ENCODE measurements at places on chromosomes 2 and 18.

DNA sequence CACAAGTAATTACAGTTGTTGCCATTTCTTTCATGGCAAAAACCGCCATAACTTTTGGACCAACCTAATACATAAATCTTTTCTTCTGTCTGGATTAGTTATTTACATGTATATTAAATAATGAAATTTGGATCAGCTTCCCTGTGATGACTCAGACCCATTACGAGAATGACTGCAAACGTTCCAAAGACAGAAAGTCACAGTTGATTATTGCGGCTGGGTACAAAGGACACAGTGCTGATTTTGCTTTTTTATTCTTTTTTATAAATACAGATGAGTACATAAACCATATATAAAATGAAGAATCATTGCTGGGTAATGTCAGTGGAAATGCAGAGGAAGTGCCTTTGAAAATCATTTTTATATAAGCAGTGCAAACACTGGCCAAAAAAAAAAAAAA, 126.2 kb downstream of the TWIST2 start:
- no peak for DNase-seq

- no peak for DNase-seq
Measured at GRCh38 chr2:149894760-149895159, 307.2 kb upstream of the MMADHC start.

DNA sequence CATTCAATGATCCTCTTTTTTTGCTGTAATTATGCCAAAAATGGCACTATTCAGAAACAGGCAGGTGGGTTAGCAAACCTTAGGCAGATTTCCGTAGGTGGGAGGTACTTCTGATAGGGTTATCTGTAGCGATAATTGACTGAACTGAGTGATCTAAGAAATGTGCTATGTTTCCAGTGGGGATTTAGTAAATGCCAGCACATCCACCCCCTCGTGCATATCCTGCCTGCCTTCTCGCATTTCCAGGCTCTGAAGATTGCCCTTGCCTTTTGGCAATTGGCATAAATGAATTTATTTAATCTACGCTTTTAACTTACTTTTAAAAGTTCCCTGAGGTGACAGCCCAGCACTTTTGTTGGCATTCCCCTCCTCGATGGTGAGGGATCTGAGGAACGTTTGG, 576 bp upstream of the FSHR start:
- no peak for DNase-seq

GRCh38 chr2:19474128-19474527, 115.7 kb upstream of the OSR1 start:
- DNase-seq, result peak; percentile 8

- DNase-seq, result no peak
Measured at GRCh38 chr2:232880764-232881351, 10.8 kb downstream of the SNORC start.

DNA sequence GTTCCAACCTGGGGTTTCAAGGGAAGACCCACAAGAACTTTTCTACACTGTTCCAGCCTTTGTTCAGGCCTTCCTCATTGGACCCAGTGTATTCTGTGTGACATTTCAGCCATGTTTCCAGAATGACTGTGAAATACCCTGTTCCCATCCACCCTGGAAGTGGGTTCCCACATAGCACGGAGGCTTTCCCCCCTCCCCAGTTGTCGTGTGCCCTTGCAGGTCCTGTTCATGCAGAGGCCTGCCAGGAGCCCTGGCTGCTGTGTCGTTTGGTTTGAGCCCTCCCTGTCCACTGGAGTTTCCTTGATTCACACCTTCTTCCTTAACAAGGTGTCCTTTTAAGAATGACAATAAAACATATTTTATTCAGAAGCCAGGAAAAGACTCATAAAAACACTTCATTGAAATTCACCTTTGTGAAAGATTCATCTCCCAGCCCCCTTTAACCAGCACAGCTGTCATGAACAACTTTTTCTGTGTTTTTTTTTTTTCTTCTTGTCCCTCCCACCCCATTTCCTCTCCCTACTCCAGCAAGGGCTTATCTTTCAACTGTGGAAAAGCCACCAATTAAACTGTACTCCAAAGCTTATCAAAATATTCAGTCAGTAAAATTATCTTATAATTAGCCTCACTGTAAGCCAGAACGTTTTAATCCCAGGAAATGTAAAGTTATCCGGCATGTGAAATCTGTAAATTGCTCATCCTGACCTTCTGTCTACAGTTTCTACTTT, 106.4 kb downstream of the ACOXL start:
- DNase-seq, result no peak

DNA sequence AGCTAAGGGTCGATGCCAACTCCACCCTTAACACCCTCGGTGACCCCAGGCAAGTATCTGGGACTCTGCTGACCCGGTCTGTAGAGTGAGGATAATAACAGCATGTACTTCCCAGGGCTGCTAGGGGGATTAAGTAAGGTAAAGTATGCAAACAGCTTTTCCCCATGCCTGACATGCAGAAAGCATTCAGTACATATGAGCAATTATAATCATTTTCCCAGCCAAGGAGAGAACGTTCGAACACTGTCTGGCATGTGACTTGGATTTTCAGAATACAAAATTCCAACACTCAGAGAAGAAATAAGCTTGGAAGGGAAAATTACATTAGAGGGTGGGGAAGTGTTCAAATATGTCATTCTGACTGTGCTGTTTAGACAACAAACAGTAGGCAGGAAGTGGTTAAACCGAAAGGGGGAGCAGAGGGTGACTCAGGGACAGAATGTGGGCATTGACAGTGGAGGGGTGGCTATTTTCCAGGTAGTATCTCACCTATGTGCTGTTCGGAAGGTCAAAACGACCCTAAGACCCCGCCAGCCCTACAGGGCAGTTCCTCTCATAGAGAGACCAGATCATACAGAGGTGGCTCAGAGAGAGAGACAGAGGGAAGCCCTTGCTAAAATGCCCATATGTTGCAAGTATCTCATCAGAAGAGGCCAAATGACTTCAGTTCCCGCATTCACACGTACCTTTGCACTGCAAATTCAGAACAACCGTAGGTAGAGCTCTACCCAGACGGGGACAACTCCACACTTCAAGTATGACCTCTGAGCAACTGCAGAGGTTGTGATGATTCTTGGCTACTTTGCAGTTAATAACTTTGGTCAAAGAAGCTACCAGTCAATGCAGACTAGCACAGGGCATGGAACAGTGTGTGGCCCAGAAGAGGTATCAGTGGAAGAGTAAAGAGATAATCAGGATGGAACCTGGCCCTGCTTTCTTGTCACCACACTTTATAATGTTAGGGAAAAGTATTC, 14.8 kb downstream of the ASPRV1 start:
- DNase-seq, result peak; percentile 19

DNA sequence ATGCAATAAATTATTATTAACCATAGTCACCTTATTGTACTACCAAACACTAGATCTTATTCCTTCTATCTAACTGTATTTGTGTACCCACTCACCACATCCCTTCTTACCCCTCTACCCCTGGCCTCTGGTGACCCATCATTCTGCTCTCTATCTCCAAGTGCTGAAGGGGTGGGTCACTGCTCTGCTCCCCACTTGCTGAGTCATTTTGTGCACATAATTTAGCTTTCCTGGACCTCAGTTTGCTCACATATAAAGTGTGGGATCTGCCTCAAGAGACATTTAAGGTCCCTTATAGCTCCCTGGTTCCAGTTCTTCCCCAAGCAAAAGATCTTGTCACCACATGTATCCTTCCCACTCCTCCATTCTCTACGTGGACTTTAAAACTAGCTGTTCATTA, 169.4 kb downstream of the ZNF385B start:
- no peak for DNase-seq

DNA sequence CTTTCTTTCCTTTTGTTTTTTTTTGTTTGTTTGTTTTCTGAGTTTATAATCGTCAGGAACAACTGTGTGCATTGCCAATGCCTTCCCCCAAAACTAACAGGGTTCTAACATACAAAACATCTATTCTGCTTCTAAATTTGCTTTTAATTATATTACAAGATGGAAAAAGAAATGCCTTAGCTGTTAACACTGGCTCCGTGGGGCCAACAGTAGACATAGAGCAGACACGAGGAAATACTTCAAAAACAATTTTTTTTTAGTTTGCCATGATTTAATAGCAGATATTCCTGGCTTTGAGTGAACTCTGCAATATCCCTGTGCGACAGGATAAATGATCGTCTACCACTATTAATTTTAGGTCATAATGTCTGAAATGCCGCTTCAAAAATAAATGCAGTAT, 153.3 kb upstream of the HNRNPA3 start:
- DNase-seq, result no peak

DNA sequence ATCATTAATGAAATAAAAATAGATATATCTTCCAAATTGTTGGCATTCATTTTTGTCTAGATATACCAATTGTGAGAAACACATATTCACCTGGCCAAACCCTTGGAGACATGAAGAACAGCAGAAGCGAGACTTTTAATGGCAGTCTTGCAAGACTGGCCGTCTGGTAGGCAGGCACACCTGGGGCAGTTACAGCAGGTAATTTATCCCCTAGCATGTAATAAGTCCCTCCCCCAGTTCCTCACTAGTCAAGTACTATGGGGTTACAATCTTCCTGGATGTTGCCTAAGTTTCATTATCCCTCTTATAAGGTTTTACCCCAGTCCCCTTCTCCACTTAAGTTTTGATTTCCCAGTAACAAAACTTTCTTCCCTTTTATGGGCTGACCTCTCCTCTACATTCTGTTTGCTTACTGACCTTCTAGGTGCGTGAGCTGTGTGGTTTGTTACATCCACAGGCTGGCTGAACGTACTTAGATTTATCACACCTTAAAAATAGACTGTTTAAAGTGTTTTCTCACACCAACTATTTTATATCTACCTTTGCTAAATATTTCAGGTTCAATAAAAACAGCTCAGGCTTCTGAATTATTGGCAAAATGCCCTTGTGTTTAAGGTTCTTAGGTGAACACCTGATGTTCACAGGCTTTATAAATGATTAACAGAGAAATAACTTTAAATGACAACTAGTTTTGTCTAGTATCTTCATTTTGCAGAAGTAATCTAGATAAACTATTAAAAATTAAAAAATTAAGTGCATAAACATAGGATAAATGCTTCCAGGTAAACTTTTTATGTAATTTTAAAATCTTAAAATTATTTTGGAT, 365.0 kb upstream of the TFPI start:
- DNase-seq, result no peak

GRCh38 chr18:61556862-61557261, 223.6 kb downstream of the CDH20 start:
- no peak for DNase-seq

- no peak for DNase-seq
Measured at GRCh38 chr2:118388771-118389170, 300.5 kb downstream of the INSIG2 start.

GRCh38 chr18:61831071-61831470, 61.7 kb downstream of the RNF152 start:
- DNase-seq, result no peak

DNA sequence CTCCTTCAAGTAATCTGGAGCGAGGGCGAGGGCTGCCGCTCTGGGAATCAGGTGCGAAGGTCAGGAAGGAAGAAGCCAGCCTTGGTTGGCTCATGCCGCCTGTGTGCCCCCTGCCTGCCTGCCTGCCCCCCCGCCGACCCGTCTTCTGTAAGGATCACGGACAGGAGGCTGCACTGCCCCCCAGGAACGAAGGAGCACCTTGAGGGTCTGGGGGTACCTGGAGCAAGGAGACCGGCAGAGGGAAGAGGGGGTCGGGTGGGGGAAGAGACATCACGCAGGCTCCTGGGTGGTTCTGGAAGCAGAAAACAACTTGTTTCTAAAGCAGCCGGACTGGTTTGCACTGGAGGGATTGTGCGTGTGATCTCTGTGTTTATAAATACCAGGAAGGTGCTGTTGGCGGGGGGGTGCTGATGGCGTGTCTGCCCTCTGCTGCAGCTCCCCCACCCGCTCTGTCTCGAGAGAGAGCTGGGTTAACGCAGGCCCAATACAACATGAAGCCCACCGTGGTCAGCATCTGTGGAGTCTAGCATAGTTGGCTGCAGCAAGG, 1.7 kb downstream of the FOSL2 start:
- no peak for DNase-seq

- no peak for DNase-seq
Measured at GRCh38 chr18:8860845-8861642, 155.7 kb downstream of the MTCL1 start.

- DNase-seq, result no peak
Measured at GRCh38 chr2:139704606-139705005, 924.4 kb upstream of the NXPH2 start.

DNA sequence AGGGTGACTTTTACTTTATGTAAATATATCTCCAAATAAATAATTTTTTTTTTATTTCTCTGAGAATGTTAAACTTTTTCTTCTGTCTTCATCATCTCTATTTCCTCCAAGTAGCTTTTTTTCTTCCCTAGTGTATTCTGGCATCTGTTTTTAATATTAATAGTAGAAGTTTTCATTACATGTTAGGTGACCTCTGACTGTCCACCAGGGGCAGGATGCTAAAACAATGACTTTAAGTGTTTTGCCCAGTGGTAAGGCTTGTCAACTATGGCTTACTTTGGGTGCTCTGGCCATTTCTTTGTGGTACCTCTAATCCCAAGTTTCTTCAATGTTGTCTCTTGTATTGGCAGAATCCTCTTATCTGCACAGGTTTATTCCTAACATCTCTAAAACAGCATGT, 127.1 kb downstream of the SRBD1 start:
- DNase-seq, result no peak

GRCh38 chr2:158056875-158057274, 44.8 kb upstream of the UPP2 start:
- DNase-seq, result no peak

DNA sequence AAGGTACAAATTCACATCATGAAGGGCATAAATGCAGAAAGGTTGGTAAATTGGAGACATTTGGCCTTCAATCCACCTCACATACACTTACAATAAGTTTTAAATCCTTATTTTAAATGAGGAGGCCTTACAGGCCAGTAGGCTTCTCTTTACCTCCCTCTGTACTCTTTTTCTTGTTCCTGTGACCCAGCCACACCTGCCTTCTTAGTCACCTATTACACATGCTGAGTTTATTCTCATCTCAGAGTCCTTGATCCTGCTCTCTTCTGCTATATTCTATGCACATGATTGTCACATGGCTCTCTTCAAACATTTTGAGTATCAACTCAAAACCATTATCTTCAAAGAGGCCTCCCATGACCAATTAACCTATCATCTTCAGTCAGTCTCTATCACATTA, 491.5 kb downstream of the SATB2 start:
- DNase-seq, result no peak

GRCh38 chr18:55142410-55142809, 183.1 kb upstream of the CCDC68 start:
- no peak for DNase-seq

DNA sequence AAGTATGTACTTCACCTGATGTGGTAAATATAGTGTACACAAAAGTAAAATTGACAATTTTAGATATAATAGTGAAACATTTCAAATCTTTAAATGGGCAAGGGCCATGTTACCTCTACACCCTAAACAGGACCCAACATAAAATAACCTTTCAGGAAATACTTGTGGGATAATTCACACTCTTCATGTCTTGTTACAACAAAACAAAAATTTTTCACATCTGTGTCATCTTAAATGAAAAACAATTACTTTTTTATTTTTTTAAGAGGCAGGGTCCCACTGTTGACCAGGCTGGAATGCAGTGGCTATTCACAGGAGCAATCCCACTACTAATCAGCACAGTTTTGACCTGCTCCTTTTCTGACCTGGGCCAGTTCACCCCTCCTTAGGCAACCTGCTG, 42.1 kb downstream of the SRBD1 start:
- DNase-seq, result no peak

GRCh38 chr2:48016225-48017019, 110.1 kb upstream of the FBXO11 start:
- DNase-seq, result no peak

Data from stimulated activated CD4-positive, alpha-beta T cell treated with anti-CD3 and anti-CD28 coated beads, Interleukin-12 subunit alpha, Interleukin-12 subunit beta, amount 100 ng/mL, for 48 hours (primary cell).